OCI-M1 (cell line): ENCODE measurements at places on chromosomes 11 and 22.

DNA sequence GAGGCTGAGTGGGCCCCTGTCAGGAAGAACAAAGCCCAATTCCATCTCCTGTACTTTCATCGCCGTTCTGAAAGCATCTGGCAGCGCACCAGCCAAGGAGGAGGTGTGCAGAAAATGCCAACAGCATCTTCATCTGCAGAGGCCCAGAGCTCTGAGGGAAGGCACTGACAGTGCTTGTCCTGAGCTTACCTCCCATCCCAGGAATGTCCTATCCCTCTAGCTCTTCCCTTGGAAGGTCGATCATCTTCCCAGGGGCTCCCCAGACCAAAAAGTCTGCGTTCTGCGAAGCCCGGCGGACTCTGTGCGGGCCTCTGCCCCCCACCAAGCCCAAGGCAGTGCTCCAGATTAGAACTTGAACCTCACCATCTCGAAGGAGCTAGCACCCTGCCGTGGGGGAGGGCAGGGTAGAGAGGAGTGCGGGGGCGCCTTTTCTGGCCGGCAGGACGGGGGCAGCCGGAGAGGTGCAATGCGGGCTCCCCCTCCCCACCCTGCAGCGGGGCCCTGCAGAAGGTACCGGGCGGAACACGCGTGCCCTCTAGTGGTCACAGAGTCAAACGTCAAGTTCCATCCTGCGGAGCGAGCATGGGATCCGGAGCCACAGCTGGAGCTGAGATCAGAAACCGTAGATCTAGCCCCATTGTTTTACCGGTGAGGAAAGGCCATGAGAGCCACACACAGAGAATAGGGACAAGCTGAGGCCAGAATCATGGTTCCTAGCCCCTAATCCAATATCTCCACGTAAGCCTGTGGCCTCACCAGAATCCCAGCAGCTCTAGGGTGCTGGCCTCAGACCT lies 5.0 kb downstream of the SCN2B start:
- DNase-seq: peak; percentile 86

- DNase-seq: no peak
These were observed 57.2 kb downstream of the RPS6KA4 start for GRCh38 chr11:64415996-64416728.

DNA sequence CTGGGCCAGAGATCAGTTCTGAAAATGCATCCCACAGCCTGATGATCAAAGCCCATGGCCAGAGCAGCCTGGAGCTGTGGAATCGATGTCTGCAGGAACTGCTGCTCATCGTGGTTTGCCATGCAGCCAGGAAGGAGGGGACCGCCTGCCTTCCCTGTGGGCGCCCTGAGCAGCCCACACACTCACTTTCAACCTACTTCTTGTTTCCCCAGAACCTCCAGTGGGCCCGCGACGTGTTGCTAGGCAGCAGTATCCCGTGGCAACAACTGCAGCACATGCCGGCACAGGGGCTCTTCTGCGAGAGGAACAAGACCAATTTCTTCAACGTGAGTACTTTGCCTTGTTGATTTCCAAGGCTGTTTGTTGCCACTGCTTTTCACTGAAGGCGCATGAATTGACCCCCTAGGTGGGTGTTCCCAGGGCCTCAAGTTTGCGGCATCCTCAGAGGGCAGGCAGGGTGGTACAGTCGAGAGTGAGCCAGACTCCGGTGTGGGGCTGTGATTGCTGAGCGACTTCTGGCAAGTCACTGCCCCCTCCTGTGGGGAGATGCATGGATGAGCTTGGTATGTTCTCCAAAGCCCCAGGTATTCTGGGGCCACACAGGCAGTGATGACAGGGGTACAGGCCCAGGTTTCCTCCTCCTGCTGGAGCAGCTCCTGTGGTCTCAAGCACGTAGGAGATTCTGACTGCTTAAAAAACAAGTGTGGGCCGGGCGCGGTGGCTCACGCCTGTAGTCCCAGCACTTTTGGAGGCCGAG lies 47.0 kb upstream of the SUSD2 start:
- no peak for DNase-seq

DNA sequence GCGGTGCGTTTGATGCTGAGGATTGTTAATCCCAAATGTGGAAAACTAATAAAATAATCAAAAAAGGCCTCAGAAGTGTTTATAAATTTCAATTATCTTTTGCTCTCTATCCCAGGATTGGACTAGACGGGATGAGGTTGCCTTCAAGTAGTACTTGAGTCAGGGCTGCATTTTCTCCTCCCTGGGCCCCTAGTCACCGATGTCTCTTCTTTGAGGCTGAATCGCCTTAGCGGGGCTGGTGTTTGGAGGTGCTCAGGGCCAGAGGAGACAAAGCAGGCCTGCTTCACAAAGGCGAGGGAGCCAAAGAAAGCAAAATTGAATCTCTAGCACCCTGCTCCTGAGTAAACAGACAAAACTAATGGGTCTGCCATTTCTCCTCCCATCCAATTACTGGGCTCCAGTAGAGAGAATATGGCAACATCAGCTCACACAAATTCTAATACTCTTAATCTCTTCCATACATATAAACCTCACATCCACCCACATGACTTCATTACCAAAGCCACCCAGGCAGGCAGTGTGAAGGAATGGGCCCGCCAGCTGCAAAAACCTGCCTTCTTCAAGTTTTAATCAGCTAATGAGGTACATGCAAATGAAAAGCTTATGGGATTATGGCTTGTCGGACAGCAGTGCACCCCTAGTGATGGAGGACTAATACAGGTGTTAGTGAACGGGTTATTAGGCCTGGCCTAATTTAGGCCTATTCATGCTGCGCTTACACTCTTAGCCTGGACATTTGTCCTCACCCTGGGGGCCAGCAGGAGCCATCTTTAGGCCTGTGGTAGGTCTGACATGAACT lies 52.7 kb upstream of the HTATIP2 start:
- DNase-seq: no peak

DNA sequence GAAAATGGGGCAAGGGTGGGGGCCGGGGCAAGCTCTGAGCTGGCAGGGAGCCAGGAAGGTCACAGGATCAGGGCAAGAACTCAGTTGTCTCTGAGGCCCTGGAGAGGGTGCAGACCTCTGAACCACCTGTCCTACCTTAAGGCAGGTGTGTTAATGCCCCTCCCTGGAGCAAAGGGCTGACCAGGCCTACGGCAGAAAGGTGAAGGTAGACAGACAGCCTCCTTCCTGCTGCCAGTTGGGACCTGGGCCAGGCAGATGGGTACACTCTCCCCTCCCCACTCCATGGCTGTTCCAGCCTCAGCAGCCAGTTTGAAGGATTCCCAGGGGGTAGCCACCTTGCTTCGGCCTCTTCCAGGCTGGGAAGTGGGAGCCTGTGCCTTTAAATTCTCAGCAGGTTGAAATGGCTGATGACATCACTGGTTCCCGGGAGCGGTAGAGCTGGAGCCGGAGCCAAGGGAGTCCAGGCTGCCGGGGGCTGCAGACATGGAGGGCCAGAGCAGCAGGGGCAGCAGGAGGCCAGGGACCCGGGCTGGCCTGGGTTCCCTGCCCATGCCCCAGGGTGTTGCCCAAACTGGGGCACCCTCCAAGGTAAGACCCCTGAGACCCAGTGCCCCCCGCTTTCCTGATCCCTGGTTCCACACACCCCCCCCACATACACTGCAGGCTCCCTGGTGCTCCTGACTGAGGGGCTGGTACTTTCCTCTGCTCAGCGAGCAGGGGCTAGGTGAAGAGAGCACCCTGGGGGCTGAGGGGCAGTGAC lies at the start of gene INPP5J:
Gene INPP5J (plus strand): TSS at position 435 of the 760 bp plus-strand sequence. CDS start 49 bp downstream, at position 484.
- DNase-seq: peak; percentile 22

- DNase-seq: peak; percentile 41
These were observed 61.1 kb downstream of the FDX1 start for GRCh38 chr11:110490886-110491285.

DNA sequence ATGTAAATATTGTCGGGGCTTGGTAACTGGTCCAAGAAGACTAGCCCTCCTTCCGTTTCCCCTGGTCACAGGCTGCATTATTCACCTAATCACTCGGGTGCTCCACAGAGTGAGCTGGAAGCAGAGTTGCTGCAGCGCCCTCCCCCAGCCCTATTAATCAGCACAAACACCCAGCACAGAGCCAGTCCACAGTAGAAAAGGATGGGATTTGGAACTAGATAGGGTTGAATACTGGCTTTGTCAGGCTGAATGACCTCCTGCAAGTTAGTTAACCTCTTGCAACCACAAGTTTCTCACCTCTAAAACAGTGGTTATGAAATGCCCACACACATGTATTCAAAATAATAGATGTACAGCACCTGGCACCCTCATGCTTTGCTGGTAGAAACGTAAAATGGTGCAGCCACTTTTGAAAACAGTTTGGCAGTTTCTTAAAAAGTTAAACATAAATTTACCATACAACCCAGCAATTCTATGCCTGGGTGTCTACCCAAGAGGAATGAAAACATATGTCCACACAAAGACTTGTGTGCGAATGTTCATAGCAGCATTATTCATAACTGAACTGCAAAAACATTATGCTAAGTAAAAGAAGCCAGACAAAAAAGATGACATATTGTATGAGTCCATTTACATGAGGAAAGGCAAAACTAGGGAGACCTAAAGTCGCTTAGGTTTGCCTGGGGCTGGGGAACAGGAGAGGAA lies 31.7 kb upstream of the APLP2 start:
- DNase-seq: no peak

DNA sequence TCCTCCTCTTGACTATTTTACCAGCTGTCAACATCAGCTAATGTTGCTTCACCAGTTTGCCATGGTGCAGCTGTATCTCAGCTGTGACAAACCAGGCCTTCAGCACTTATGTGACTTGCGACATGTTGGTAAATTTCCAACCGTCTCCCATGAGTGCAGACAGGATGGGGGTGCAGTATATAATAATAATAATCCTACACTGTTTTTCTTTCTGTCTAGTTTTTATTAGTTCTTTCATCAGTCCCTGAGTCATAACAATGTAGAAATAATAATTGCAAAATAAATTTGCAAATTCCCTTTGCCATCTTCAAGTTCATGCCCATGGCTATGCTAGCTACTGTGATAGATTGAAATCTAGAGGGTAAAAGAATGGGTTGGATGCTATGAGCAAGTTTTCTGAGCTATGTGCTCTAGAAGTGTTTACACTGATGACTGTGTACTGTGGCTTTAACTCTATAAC lies 4.9 kb downstream of the MMP13 start:
- DNase-seq: no peak

- peak; percentile 19 for DNase-seq
These were observed 36.0 kb upstream of the LDLRAD3 start for GRCh38 chr11:35907648-35908431.

DNA sequence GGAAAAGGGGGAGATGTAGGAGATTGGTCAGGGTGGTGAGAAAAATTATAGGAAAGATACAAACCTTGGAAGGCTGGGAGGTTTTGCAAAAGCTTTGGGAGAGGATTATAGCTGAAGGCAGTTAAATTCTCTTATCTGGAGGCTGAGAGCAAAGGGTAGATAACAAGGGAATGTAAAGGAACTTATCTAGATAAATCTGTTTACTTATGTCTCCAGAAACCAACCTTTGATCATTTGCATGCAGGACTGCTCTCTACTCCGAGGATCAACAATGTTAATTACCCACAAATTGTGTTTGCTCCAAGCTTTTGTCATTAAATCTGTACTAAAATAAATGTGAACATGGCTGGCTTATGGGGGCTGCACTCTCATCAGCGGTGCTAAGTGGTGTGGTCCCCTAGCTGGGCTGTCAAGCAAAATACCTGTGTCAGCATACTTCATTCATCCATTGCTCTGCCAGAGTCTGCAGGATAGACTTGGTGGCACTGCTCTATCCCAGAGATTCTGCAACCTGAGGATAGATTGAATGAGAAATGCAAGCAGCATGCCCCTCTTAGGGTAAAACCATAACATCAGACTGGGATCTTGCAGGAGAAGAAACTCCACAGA lies 1599.2 kb upstream of the TENM4 start:
- no peak for DNase-seq

DNA sequence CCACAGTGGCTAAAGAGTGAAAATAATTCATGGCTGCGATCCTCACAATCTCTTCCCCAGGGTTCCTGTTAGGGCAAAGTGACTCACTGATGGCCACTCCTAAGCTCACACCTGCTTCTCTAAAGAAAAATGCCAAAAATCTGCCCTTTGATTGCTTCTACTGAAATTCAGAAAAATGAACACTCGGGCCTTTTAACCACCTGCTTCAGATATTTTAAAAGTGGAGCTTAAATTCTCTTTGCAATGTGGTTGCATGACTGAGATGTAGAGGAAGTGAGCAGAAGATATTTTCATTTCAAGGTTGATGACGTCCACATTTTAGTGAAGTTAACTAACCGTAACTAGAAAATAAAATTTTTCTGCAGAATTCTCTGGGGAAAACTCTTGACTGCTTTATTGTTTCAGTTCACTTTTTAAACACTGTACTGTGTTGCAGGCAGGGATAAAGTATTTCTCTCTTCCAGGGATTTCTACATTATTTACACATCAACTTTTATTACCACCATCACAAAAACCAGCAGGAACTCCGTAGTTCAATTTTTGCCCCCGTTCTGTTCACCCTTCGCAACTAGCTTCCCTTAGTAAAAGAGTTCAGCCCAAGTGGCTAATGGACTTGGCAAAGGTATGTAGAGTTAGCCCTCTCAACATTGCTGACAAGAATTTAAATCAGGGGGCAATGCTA lies 8.5 kb downstream of the RAB30 start:
- no peak for DNase-seq

- no peak for DNase-seq
These were observed 115.7 kb upstream of the C11orf87 start for GRCh38 chr11:109306322-109306721.
